ENCODE measurements at places on chromosomes 1 and 21.
A peak's percentile ranks its signal among the peaks of the same experiment; 100 is the strongest.

- no peak for DNase-seq
Observed at GRCh38 chr1:240743705-240744104, 131.8 kb upstream of the GREM2 start.

DNA sequence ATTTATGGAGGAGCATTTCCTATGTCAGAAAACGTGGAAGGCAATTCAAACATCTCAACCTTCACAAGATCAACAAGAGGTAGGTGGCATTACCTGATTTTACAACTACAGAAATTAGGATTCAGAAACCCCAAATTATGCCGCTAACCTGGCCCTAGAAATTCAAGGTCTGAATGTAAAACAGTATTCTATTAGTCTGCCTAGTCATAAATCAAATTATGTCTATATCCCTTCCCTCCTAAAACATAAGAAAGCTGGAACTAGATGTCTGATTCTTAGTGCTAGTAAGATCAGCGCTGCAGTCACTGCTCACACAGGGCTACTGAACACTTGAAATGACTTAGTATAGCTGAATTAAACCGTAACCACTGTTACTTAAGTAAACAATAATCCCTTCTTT lies 1.4 kb downstream of the TOMM20 start:
- DNase-seq, result no peak

GRCh38 chr1:246532519-246532918 lies 25.4 kb upstream of the SMYD3 start:
- DNase-seq, result no peak

DNA sequence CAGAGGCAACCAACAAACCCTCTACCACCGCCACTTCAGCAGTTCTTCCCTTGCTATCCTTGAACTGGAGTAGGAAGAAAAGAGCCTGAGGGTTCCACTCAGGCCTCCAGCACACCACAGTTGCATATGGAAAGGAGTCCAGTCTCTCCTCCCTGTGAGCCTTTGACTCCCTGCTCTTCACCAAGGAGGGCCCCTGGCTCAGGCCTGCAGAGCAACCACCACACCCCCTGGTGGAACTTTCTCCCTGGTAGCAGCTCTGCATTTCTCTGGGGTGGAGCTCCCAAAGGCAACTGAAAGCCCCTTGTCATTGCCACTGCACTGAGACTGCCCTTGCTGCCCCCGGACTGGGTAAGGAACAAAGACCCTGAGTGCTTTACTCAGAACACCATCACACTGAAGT lies 1021.5 kb upstream of the ADGRL2 start:
- no peak for DNase-seq

DNA sequence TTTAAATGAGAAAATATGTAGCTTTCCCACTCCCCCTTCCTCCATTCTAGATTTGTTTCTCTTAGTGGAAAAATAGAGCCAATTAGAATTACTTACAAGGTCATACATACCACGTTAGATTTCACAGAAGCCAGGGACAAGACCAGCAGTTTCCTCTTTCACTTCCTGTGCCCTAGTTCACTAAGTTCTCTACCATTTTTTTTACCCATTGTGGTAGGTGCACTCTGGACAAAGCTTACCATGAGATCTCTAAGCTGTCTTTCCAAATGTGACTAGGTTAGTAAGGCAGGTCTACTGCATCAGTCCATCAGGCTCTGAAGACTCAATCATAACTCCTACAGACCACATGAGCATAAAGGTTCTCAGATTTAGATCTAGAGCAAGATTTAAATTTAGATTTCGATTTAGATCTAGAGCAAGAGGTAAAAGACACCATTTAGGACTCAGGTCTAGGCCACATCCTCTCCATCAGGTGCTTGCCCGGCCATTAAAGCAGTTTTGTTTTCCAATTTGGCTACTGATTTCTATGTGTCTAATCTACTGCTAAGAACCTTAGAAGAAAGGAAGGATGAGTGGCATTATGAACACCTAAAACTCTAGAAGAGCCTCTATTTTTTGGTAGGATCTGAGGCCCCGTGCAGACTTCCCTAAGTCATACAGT lies 235.3 kb downstream of the FAF1 start:
- DNase-seq, result no peak

DNA sequence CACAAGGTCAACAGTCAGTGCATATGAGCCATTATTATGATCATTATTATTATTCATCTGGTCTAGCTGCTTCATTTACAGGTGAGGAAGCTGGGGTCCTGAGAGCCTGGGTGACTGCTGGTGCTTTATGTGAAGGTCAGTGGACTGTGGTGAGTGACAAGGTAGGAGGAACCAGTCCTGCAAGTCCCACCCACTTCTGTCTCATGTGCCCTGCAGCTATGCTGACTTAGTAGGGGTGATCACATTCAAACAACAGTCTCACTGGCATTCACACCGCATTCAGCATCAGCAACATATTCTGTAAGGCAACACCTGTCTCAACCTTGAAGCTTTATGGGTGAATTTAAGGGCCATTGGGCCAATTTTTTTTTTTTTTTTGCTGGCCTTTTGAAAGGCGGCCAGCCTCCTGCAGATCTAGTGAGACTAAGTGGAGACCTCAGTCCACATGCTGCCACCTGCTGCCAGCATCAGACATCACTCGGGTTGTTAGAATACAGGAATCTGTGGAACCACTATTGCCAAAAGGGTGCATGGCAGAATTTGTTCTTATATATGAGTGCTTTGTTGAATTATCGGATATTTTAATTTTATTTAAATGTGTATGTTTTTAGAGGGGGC lies 59.9 kb upstream of the CACNA1E start:
- DNase-seq, result peak; percentile 39

DNA sequence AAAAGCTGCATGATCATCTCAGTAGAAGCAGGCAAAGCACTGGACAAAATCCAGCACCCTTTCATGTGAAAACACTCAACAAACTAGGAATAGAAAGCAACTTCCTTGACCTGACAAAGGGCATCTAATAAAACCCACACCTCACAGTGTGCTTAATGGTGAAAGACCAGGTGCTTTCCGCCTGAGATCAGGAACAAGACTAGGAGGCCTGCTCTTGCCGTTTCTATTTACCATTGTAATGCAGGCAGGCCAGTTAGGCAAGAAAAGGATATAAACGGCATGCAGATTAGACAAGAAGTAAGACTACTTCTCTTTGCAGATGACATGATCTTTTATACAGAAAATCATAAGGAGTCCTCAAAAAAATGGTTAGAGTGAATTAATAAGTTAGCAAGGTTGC lies 37.2 kb downstream of the SLC37A1 start:
- DNase-seq, result no peak
